ENCODE measurements at places on chromosomes 6 and 20. TPM values are rescaled to one million over a fixed set of nuclear protein-coding genes. Genes with fewer than 3 reads are reported as not detected.

The CDSN gene
- not detected for polyA plus RNA-seq

The CASS4 gene
- polyA plus RNA-seq = not detected

The CDYL gene
- 53.7 TPM for polyA plus RNA-seq

The ACSS1 gene
- 3.4 TPM for polyA plus RNA-seq

The PLCB1 gene
- 2.6 TPM for polyA plus RNA-seq

The DPPA5 gene
- 6.6 TPM for polyA plus RNA-seq

The MEI4 gene
- 0.05 TPM for polyA plus RNA-seq

The NINL gene
- 15.3 TPM for polyA plus RNA-seq

The BMP7 gene
- 14.7 TPM for polyA plus RNA-seq

The DHX16 gene
- 44.4 TPM for polyA plus RNA-seq

The CST5 gene
- not detected for polyA plus RNA-seq

The MUC22 gene
- polyA plus RNA-seq = 0.02 TPM

The LY6G6D gene
- 1.8 TPM for polyA plus RNA-seq

The ECT2L gene
- not detected for polyA plus RNA-seq

The TP53TG5 gene
- polyA plus RNA-seq = not detected

The SLC22A7 gene
- not detected for polyA plus RNA-seq

The CRIP3 gene
- polyA plus RNA-seq = 34.0 TPM

The PPIL6 gene
- polyA plus RNA-seq = 0.19 TPM

The TRIM40 gene
- not detected for polyA plus RNA-seq

The SLC25A27 gene
- 4.9 TPM for polyA plus RNA-seq

The GPLD1 gene
- 2.9 TPM for polyA plus RNA-seq

The GCM1 gene
- polyA plus RNA-seq = not detected

The ID1 gene
- 566 TPM for polyA plus RNA-seq

The TMC2 gene
- not detected for polyA plus RNA-seq

The SLC44A4 gene
- polyA plus RNA-seq = 7.1 TPM

The PHF20 gene
- 25.6 TPM for polyA plus RNA-seq

The ADGRG6 gene
- polyA plus RNA-seq = 1.1 TPM

The CNR1 gene
- 1.8 TPM for polyA plus RNA-seq

The DDX43 gene
- polyA plus RNA-seq = 0.05 TPM

The PROKR2 gene
- 9.5 TPM for polyA plus RNA-seq

The SRSF6 gene
- 38.5 TPM for polyA plus RNA-seq

The POU5F1 gene
- polyA plus RNA-seq = 2,958 TPM

The TMEM217 gene
- 1.1 TPM for polyA plus RNA-seq

The SRMS gene
- polyA plus RNA-seq = 0.39 TPM

The SLC22A1 gene
- 0.12 TPM for polyA plus RNA-seq

The MYCT1 gene
- polyA plus RNA-seq = 0.42 TPM

The THBD gene
- 0.46 TPM for polyA plus RNA-seq

The TMEM244 gene
- polyA plus RNA-seq = not detected

The MDN1 gene
- 53.5 TPM for polyA plus RNA-seq

The DACT2 gene
- 4.8 TPM for polyA plus RNA-seq

The BNIP5 gene
- polyA plus RNA-seq = not detected

The AGPAT4 gene
- 13.5 TPM for polyA plus RNA-seq

The TCP11 gene
- polyA plus RNA-seq = 0.11 TPM

The C6orf132 gene
- 33.8 TPM for polyA plus RNA-seq

The DYNLT2 gene
- 0.48 TPM for polyA plus RNA-seq

The RALGAPB gene
- polyA plus RNA-seq = 10.6 TPM

The FNDC1 gene
- polyA plus RNA-seq = 0.14 TPM

The SIRPD gene
- not detected for polyA plus RNA-seq

The ZNF133 gene
- polyA plus RNA-seq = 15.8 TPM

The RIPPLY2 gene
- polyA plus RNA-seq = 1.5 TPM

The DZANK1 gene
- polyA plus RNA-seq = 4.9 TPM

The LKAAEAR1 gene
- 0.91 TPM for polyA plus RNA-seq

The DEFB121 gene
- polyA plus RNA-seq = not detected

The BHLHE23 gene
- not detected for polyA plus RNA-seq

The MUC21 gene
- polyA plus RNA-seq = not detected

The COL9A3 gene
- 39.7 TPM for polyA plus RNA-seq

The BPIFB2 gene
- not detected for polyA plus RNA-seq

All from H1 (cell line).